Stromal cell of bone marrow (primary cell): ENCODE measurements at places on chromosomes 7 and 10.

DNA sequence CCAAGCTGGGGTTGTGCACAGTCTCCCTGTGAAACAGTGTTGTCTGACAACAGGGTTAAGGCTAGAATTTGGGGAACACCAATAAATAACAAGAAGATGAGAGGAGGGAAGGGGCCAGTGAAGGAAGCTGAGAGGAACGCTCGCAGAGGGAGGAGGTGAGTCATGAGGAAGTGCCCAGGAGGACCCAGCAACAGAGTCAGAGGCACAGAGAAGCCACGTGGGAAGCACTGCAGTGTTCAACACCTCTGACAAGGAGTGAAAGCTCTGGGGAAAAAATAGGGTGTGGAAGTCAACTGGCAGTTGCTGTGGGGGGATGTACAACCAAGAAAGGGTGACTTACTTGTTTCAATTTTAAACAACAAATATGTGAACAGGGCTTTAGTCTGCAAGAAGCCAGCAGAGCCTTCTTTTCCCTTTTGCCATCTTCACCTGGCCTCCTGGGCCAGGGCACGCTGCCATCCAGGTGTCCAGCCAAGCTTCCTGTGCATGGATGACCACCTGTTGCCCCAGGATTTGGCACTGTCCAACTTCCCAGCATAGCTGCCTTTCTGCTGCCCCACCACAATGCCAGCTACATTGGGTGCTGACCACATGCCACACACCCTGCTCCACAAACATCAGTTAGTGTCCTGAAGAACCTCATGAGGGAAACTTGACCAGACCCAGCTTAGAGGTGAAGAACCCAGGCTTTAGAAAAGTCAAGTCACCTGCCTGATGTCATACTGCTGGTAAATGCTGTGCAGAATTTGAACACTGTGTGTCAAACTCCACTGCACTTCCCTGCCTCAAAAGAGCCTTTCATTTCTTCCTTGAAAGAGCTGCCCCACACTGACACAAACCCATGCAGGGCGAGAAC is 69.6 kb downstream of the ATXN7L1 start:
- DNase-seq = no peak

GRCh38 chr7:138867744-138868143 is 69.7 kb upstream of the ATP6V0A4 start:
- no peak for DNase-seq

DNA sequence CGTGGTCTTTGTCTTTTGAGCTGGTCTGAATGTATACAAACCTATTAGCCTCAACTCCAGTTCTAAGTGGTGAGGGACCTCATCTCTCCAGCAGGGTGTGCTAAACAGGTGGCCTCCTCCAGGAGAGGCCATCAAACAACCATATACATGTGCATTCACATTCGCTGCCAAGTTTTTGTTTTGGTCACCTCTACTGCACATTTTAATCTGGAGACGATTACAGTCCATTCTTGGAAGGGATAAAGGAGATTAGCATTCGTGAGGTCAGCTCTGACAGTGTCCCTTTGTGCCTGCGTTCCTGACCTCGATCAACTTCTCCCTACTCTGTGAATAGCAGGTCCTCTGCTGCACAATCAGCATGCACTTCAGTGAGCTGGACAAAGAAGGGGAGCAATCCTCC is 60.8 kb downstream of the RHOBTB1 start:
- DNase-seq = no peak

GRCh38 chr7:149883452-149883861 is 9.7 kb downstream of the ATP6V0E2 start:
- no peak for DNase-seq

- DNase-seq = no peak
Observed at GRCh38 chr7:149020483-149020882, 7.8 kb downstream of the PDIA4 start.

DNA sequence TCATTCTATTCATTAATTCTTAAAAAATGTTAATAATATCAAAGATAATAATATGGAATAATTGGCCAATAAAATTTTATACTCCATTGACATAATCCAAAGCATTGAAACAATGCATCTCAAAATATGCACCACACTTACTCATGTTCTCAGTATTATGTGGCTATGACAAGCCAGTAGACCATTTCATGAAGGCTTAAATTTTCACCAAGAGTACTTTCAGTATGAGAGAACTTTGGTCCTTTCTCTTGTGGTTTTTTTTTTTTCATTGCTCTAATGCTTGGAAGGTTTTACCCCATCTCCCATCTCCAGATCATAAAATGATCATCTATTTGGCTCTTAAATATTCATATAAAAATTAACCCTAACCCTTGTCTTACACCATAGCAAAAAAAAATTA is 45.5 kb upstream of the TMEM140 start:
- DNase-seq = no peak

DNA sequence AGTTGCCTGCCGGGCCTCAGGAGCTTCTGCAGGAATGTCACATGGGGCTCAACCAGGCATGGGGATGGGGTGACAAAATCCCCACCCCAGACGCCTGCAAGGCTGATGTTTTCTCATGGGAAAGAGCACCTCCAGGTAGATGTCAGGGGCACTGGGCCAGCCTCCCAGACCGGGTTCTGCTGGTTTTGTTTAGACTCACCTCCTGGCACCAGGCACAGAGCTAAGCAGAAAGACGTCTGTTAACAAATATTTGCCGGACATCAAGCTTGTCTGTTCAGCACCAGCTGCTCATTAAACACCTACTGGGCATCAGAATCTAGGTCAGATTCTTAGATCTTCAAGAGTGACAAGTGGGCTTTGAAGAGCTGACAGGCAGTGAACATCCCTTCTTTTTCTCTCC is 34.9 kb upstream of the TCERG1L start:
- DNase-seq = no peak

DNA sequence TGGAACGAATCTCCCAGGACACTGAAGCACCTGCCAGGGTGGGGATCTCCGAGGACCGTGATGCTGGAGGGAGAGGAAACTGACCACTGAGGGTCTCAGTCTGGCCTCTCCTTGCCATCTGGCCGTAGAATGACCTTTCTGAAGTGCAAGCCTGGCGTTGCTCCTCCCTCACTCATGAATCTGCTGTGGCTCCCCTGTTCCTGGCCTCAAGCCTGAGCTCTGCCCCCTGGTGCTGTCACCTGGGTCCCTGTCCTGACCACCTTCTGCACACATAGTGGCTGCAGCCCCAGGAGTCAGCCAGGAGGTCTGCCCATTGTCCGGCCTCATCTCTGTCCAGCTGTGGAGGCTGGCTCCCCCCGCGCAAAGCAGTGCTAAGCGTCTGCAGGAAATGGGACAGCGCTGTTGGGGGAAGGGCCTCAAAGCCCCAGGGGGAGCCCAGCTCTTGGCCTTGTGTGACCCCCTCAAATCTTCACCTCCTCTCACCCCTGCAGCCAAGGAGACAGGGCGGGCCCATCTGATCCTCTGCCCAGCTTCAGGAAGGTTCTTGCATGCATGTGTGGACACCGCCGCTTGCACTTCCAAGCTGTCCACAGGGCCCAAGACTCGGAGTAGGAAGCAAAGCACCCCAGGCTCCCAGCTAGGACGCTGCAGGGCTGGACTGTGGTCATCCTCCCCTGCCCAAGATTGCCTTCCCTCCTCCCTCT is 65.7 kb downstream of the MYL10 start:
- DNase-seq = no peak

DNA sequence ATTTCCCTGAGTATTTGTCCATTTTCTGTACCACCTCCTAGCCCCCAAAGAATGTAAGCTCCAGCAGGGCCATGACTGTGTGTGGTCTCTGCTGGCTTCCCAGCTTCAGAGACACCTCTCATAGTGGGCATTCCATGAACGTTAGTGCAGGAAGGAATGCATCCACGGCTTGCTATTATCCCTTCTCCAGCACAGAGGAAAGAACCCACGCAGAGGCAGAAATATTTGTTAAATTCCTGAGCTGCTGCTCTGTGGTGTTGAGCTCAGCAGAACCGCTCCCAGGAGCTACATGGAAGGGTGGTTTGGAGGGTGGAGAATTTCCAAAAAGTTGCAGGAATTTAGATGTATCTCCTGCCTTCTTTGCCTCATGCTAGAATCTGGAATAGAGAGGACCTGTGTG is 275.2 kb downstream of the POU6F2 start:
- no peak for DNase-seq

DNA sequence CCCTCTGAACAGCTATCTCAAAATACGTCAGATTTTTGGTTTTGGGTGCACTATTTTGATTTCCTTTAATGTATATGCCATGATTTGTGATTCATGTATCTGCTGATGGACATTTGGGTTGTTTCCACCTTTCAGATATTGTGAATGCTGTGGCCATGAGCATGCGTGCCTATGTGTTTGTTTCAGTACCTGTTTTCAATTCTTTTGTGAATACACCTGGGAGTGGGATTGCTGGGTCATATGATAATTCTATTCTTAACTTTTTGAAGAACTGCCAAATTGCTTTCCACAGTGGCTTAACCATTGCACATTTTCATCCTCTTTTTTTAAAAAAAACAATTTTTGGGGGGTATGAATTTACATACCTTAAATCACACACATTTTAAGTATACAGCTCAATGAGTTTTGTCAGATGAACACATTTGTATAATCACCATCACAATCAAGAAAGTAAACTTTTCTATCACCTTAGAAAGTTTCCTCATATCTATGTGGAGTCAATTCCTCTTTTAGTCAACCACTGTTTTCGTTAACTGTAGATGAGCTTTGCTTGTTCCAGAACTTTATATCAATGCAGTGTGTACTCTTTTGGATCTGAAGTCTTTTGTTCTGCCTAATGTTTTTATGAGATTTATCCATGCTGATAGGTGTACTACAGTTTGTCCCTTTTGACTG is 36.9 kb downstream of the CYP26A1 start:
- DNase-seq = no peak

- DNase-seq = no peak
Observed at GRCh38 chr7:125668321-125668993, 738.8 kb upstream of the POT1 start.

DNA sequence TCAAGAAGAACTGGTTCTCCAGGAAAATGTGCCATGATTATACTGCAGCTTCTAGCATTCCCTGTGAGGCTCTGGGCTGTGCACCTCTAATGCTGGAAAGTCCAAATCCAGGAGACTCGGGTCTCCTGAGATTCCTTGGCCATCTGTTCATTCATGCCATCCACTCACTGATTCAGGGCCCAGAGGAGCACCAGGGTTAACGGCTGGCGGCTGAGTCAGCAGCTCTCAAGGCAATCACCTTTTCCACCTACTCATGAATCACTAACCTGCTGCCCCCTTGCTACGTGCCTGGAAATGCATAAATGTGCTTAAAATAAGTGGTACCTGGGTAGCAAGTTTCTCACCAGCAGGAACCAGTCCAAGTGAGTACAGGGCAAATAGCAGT is 132.7 kb downstream of the KCNMA1 start:
- no peak for DNase-seq

DNA sequence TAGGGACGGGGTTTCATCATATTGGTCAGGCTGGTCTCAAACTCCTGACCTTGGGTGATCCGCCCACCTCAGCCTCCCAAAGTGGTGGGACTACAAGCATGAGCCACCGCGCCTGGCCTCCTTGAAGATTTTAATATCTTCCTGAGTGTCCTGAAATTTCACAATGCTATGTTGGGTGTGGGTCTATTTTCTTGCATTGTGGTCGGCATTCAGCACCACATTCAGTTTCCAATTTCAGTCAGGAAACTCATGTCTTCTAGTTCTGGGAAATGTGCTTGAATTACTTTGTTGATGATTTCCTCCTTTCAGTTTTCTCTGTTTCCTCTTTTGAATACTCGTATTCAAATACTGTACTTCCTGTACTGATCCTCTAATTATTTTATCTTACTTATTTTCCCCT is 49.3 kb upstream of the IL6 start:
- DNase-seq = no peak

GRCh38 chr7:51269911-51270310 is 46.7 kb downstream of the COBL start:
- DNase-seq = no peak

GRCh38 chr7:140914083-140914482 is 10.6 kb downstream of the BRAF start:
- DNase-seq = no peak

DNA sequence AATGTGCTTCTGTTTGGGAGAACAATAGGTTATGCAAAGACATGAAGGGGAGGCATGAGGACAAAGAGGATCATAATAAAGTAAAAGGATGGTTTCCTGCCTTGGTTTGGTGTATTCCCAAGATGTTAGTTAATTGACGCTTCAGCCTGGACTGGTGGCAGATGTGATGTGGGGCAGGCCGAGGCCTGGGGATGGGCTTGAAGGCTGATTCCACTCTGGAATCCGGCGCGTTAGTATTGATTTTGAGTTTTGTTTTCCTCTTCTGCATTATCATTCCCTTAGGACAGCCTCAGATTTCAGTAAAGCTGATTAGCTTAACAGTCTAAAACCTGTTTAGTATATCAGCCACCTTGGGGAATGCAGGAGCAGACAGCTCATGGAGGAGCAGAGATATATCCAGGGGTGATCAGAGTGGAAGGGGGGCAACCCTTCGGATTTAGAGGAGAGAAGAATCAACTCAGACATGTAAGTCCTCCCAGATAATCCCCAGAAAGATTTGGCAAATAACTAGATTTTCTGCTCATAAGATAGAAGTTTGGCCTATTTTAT is 159.8 kb upstream of the MTPN start:
- DNase-seq = no peak

GRCh38 chr7:46723003-46723402 is 801.9 kb upstream of the IGFBP3 start:
- no peak for DNase-seq

DNA sequence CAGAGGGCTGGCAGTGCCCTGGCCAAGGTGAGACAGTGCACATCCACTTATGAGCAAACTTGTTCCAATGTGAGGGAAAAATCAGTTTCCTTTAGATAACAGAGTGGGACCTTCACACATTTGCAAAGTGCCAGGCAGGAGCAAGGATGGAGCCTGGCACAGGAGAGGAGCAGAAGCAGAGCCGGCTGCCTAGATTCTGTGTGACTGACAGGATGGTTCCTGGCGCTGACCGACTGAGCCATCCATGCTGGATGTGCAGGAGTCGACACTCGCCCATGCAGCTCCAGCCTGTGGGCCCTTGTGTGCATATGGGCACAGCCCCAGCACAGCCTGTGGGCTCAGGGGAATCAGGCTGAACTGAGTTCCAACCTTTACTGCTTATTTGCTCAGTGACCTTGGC is 346.5 kb downstream of the GRID1 start:
- no peak for DNase-seq

GRCh38 chr7:129719980-129720732 is 108.6 kb downstream of the NRF1 start:
- no peak for DNase-seq

DNA sequence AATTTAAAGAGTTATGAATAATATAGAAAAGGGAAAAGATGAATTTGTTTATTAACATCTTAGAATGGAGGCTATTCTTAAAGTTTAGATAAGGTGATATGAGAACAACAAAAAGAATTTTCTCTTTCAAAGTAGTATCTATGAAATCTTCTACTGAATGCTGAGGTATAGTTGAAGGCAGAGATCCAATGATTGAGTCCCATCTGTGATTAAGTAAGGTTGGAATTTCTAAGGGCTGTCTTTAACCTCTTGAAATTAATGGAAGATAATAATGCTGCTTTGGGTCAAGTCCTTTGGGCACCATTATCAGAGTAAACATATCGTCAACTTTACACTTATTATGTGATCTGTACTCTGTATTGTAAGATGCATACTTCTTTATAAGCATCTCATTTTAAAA is 307.9 kb downstream of the PRKG1 start:
- DNase-seq = no peak
